HTR-8/SVneo (cell line): ENCODE measurements at places on chromosomes 3 and 15.

- DNase-seq, result peak; percentile 12
These were observed 452 bp downstream of the BBX start for GRCh38 chr3:107523289-107523538.

DNA sequence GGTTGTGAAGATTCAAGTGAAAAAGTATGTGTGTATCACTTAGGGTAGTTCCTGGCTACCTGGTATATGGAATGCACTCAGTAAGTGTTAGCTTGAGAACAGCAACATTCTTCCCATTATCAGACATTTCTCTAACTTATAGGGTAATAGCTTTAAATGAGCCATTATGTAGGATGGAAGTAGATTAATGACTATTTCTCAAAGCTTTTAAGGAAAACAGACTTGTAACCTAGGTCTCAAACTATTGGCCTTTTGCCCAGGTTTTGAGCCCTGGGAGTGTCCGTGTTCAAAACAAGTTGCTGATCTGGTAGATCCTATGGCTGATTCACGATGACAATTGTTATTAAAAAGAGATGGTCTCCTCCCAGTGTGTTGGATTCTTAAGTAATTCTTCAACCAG lies 129.1 kb upstream of the UMPS start:
- DNase-seq, result no peak

- DNase-seq, result no peak
These were observed 291.8 kb downstream of the XXYLT1 start for GRCh38 chr3:194979173-194979572.

GRCh38 chr3:32952369-32953077 lies 1.1 kb downstream of the CCR4 start:
- DNase-seq, result no peak

- DNase-seq, result no peak
These were observed 2.0 kb downstream of the SNRK start for GRCh38 chr3:43288366-43288765.

GRCh38 chr3:29822071-29822470 lies 541.2 kb downstream of the RBMS3 start:
- no peak for DNase-seq

DNA sequence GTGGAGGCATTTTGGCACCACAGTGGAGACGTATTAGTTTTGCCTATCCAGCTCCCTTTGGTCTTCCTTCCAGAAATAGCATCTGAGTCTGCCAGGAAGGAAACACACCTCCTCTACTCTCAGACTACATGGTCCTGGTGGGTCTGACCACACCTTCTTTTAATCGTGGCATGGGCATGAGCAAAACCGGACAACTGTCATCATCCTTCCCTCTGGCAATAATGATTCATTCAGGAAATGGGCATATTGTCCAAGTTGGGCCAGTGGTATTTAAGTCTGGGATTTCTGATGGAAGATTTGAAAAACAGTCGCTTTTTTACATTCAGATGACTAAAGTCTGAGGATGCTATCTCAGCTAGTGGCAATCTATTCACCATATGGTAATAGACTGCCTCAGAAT lies 601.0 kb upstream of the ADAMTS9 start:
- no peak for DNase-seq

- DNase-seq, result no peak
These were observed 8.1 kb downstream of the KLF15 start for GRCh38 chr3:126349071-126349470.

DNA sequence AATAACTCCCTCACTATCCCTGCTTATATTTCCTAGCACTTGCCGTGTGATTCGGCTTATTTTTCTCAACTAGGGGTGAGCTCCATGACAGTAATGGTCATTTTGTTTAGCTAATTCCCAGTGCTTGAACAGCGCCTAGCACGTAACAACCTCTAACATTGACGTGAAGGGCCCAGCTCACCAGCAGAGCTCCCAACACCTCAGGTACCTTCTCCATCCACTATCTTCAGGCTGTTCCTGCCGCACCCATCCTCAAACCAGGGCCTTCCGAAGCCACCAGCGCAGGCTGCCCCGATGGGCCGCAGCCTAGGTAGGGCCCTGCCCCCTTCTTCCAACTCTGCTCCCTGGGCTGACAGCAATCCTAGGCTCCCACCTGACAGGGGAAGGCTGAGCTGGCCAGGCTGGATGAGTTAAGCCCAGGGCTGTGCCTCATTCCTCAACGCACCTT lies 751 bp upstream of the RPS17 start:
- DNase-seq, result peak; percentile 20

GRCh38 chr3:11514191-11514821 lies 129.4 kb downstream of the VGLL4 start:
- DNase-seq, result peak; percentile 77

GRCh38 chr3:189588475-189589178 lies 42.6 kb upstream of the TP63 start:
- DNase-seq, result peak; percentile 17

- no peak for DNase-seq
These were observed 59.4 kb downstream of the WNT5A start for GRCh38 chr3:55427739-55428138.

- DNase-seq, result no peak
These were observed 631.0 kb downstream of the SQOR start for GRCh38 chr15:46265664-46266347.

DNA sequence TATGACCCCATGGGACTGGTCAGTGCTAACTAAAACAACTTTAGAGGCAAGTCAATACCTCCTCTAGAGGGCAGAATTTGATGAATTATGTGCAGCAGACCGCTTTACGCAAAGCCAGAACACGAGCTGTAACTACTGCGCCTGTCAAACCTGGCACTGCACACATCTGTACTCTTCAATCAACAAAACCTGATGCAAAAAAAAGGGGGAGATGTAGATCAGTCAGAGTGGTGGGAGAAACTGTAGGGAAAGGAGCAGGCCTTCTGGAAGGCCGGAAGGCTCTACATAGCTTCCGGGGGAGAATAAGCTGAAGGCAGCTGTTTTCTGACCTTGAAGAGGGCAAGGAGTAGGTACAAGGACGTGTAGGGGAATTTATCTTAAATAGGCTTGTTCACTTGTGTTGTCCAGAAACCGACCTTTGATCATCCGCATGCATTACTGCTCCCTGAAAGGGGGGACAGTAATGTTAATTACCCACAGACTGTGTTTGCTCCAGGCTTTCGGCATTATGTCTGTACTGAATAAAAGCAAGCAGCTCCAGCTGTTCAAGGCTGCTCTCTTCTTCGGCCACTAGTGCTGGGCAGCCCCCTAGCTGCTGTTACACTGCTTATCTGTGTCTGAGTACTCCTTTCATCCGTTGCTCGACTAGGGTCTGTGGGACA lies 41.0 kb downstream of the GPR160 start:
- no peak for DNase-seq

DNA sequence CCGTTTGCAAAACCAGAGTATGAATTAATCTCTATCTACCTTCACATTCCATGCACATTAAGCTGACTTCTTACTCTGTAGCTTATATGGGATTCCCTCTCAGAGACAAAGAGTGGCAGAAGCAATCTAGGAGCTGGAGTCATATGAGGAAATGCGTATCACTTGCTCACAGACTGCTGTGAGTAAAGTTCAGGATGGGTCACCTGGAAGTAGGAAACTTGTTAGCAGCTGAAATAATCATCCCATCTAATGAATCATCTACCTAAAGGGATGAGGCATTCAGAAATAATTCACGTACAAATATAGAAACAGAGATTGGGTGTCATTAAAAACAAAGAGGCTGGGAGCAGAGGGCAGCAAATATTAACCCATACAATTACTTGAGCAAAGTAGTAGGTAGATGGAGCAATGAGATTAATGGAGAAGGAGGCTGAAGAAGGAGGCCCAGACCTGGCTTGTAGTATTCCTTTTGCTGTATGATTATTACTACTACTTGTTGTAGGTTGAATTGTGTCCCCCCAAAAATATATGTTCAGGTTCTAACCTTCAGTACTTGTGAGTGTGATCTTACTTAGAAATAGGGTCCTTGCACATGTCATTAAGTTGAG lies 866.3 kb downstream of the ROBO2 start:
- DNase-seq, result no peak

- DNase-seq, result no peak
These were observed 77.6 kb downstream of the TCF12 start for GRCh38 chr15:56996093-56996492.

DNA sequence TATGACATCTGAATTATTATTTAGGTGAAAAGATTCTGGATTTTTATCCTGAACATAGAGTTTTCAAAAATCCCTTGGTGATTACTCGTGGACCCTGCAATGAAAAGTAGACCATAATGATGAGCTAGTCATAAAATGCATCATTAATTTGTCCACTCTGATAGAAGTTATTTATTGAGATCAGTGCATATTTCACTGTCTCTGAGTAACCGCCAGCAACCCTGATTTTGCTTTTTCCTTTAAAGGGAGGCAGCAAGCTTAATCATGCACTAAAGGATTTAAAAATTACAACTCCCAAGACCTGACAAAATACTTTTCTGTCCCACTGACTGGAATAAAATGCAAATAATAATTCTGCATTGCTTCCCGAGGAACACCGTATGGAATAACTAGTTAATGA lies 259.6 kb upstream of the DPPA4 start:
- DNase-seq, result no peak

DNA sequence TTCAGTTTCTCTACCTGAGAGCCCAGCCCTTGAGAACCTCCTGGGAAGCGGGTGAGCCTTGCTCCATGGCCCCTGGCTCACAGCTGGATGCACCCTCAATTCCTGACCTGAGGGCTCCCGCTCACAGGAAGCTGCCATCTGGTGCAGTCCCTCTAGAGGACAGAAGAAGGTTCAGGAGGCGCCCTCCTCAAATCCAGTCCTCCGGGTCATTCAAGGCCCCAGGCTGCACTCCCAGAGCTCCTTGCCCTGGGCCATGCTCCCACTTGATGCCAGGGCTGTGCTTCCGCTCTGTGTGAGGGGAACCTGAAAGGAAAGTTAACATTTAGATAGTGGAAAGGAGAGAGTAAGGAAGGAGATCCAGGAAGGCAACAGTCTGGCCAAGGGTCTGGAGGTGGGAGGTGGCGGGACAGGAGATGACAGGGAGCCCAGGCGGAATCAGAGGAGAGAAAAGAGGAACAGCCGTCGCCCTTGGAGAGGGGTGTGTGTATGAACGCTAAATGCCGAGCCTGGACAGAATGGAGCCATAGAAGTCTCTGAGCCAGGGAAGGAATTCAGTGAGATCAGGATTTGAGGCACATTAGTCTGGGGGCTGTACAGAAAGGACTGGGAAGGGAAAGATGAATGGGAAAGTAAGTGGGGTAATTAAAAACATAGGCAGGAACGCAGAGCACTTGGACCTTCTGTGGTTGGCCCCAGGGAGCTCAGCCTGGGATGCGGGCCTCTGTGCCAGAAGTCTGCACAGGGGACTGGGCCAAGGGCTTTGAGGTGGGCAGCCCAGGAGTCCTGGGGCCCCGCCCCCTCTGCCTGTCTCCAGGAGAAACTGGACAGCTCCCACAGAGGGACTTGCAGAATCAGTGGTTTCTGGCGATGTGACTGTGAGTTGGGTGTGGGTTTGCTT lies 26.1 kb downstream of the TBC1D21 start:
- no peak for DNase-seq

- DNase-seq, result no peak
These were observed 8.5 kb upstream of the USP3 start for GRCh38 chr15:63495780-63496488.

GRCh38 chr15:29124581-29125381 lies 144.8 kb downstream of the NSMCE3 start:
- DNase-seq, result peak; percentile 20

DNA sequence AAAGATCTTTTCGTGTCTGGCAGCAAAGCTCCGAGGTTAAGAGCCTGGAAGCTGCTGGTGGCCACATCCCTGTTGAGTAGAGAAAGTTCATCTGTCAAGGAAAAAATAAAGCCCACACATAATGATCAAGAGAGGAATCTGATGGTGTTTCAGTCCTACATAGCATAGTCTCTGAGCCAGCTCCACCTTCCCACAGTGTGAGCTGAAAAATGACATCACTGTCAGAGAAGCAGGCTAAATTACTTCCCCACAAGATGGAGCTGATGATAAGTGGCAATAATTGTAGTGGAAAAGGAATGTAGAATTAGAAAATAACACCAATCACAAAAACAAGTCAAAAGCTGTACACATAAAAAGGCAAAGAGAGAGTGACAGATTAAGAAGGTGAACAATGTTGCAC lies 84.5 kb downstream of the AQP9 start:
- DNase-seq, result no peak

- DNase-seq, result no peak
These were observed 14.3 kb upstream of the FILIP1L start for GRCh38 chr3:100128565-100128964.

DNA sequence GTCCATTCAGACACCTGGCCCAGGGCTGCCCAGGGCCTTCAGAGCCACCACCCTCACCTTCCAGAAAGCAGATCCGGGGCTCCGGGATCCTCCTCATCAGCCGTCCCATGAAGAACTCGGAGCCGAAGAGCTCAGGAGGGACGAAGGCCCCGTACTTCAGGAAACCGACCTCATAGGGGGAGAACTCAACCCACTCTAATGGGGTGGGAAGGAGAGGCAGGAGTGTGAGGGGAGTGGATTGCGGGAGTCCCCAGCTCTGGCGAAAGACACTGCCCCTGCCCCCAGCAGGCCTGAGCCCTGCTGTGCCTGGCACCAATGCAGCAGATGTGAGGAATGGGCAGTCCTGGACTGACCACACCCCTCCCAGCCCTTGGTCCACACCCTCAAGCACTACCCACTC lies 22.6 kb downstream of the PLA2G4D start:
- no peak for DNase-seq

GRCh38 chr3:33982269-33982798 lies 183.9 kb downstream of the PDCD6IP start:
- DNase-seq, result no peak

DNA sequence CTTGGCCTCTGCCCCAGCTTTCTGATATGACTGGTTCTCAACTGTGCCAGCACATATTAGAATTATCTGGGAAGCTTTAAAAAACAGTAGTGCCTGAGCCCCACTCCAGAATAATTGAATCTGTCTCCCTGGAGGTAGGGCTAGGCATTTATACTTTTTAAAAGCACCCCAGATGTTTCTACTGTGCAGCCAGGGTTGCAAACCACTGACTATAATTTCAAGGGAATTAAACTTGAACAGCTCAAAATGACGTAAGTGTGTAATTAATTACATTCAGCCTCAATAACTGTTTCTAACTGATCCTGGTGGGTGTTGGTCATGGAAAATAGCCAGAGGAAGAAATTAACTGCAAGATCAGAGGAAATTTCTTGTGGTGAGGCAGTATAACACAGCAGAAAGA lies 4.4 kb upstream of the IRAK2 start:
- no peak for DNase-seq

DNA sequence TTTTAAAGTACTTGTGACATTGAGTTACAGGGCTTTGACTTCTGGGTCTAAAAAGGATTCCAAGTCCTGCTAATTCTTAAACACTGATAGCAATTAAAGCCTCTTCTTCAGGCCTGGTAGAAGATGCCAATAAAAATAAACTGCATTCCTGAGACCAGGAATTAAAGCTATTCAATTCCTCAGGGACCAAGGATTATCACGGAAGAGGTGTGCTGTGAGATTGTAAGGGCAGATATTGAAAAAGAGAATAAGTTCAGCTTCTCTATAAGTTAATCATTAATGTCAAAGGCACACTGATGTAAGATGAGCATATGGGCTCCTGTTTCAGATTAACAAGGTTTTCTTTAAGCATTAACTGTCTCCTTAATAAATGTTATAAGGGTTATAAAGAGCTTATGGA lies 611.3 kb downstream of the SI start:
- DNase-seq, result no peak
